ENCODE measurements at places on chromosomes 16 and 17.
A peak's percentile ranks its signal among the peaks of the same experiment; 100 is the strongest.

- DNase-seq: no peak
These were observed 197.6 kb downstream of the CDH13 start for GRCh38 chr16:82824408-82824807.

DNA sequence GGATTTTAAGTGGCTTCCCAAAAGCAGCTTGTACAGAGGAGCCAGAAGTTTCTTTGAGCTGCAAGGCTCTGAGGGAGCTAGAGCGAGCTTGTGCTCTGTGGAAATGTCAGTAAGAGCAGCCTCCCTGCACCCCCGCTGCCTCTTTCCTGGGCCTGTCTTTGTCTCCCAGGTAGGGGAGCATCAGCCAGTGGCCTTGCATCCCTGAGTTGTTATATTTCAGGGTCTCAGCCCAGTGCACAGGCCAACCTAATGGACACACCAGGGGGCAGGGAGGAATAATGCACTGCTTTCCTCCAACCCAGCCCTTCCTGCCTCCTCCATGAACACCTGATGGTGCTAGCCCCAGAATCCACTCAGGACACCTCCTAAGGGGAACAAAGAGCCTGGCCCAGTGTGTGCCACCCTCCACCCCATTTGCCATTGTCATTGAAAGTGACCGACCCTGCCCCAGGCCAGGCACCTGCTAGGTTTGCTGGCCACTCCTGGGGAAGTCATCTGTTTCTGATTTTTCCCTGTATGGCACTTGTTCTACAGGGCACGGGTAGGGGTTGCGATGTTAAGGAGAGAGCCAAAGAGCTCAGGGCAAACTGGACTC lies 6.3 kb downstream of the TPPP3 start:
- DNase-seq: no peak

- peak; percentile 64 for DNase-seq
These were observed 887 bp downstream of the ZBTB4 start for GRCh38 chr17:7478276-7479212.

- DNase-seq: peak; percentile 97
These were observed 67.8 kb downstream of the C16orf78 start for GRCh38 chr16:49441366-49441780.

DNA sequence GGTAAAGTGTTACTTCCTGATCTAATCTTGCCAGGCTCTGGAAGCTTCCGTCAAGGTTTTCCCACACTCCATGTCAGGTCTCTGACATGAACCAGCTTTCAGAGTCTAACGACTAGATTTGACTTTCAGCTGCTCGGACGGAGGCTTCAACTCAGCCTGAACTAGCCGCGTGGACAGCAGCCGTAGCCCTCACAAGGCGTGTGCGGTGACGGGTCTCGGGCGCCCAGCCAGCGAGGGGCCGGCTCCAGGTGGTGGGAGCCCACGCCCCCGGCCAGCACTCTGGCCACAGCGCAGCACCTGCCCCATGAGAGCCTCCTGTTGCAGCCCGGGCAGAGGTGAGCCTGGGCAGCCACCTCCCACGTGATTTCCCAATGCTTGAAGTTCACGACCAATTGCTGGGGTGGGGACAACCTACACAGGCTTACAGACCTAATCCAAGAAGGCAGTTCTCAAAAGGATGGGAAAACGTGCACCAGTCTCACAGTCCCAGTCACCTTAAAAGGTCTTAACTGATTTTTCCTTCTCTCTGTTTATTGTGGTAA lies 45.5 kb downstream of the TBC1D16 start:
- DNase-seq: no peak

DNA sequence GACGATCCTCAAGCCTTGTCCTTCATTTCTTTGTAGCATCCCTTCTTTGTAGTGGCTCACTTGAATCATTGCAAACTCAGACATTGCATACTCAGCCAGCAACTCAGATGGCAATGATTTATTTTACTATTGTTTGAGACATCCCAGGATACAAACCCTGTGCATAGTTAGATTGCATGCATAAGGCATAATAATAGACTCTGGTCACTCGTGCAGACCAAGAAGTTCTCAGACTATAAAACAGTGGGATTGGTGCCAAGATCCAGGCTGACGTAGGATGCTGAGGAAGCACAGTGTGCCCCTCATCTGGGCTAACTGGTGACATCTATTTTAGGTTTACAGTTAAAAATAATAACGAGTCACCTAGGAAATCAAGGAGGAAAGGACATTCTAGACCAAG lies 142.3 kb downstream of the PMP22 start:
- no peak for DNase-seq

GRCh38 chr17:69223809-69224208 lies 4.8 kb downstream of the ABCA10 start:
- no peak for DNase-seq

DNA sequence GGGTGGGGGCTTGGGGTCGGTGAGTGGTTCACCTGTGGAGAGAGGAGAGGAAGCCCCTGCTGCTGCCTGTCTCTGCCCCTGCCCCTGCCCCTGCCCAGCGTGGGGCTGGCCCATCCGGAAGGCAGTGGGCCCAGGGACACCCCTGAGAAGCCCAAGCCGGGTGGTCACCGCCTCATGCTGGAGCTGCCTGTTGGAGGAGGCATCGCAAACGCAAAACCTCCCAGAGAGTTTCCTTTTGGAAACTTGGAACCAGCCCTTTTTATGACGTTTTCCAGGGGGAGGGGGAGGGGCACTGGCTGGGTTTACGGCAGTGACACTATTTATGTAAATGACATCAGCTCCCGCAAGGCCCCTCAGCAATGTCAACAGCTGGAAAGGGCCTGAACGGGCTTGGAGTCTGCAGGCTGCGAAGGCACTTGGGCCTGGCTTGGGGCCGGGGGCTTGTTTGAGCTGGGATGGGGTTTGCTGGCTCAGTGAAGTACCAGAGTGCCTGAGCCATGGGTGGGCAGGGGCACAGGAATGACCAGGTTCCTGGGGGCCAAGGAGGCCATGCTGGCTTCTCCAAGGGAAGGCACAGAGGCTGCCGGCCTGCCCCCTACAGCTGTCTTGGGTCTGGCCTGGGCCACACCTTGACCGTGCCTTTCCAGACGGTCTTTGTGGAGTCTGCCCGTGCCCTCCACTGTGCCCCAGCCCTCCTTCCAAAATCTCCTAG lies 219.5 kb downstream of the NTN1 start:
- no peak for DNase-seq

- no peak for DNase-seq
These were observed 10.2 kb upstream of the ASIC2 start for GRCh38 chr17:33303254-33303653.

- DNase-seq: no peak
These were observed 23.0 kb downstream of the CES1 start for GRCh38 chr16:55809851-55810250.

- no peak for DNase-seq
These were observed 4.0 kb downstream of the CIAO2B start for GRCh38 chr16:66930189-66930588.

DNA sequence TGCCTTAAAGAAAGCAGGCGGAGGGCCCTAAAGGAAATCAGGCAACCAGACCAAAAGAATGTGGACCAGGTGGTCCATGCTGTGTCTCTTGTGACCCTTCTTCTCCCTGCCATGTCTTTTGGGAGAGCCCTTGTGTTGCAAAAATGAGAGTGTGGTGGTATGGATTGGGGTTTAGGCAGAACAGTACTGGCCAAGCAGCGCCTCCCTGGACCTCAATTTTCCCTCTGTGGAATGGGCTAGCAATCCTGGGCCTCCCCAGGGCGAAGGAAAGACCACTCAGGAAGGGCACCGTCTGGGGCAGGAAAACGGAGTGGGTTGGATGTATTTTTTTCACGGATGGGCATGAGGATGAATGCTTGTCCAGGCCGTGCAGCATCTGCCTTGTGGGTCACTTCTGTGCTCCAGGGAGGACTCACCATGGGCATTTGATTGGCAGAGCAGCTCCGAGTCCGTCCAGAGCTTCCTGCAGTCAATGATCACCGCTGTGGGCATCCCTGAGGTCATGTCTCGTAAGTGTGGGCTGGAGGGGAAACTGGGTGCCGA lies 7.6 kb upstream of the NLRC5 start:
- DNase-seq: no peak

- no peak for DNase-seq
These were observed 1.1 kb upstream of the HNF1B start for GRCh38 chr17:37745801-37746426.

GRCh38 chr16:73231944-73232554 lies 184.1 kb upstream of the ZFHX3 start:
- no peak for DNase-seq

DNA sequence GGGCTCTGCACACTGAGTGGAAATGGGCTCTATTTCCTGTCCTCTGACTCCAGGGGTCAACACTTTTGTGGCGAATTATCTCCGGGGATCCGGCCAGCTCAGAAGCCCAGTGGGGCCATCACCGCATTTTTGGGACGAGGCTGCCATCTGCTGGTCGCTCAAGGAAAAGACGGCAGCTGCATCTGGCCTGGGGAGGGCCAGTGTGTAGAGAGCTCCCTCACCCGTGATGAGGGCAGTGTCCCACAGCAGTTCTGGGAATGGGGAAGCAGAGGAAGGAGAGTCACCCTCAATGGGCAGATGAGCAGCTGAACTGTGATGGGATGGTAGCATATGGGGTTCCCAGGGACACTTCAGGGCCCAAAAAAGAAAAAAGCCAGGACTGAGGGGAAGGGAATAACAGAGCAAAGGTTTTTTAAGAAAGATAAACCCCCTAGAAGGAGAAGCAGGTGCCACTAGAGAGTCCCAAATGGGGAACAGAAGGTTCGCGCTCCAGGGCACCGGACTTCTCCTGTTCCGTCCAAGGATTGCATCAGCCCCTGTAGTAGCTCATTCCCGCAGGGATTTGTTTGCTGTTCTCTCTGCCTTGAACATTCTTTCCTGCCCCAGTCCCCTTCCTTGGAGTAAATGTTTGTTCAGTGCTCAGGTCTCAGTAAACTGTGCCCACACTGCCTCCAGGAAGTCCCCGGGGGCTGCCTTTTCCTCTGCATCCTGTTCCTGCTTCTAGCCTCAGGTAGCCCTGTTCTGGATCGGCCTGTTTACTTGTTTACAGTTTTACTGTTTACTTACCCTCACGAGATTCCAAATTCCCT lies 9.3 kb upstream of the ABCC12 start:
- DNase-seq: peak; percentile 57

DNA sequence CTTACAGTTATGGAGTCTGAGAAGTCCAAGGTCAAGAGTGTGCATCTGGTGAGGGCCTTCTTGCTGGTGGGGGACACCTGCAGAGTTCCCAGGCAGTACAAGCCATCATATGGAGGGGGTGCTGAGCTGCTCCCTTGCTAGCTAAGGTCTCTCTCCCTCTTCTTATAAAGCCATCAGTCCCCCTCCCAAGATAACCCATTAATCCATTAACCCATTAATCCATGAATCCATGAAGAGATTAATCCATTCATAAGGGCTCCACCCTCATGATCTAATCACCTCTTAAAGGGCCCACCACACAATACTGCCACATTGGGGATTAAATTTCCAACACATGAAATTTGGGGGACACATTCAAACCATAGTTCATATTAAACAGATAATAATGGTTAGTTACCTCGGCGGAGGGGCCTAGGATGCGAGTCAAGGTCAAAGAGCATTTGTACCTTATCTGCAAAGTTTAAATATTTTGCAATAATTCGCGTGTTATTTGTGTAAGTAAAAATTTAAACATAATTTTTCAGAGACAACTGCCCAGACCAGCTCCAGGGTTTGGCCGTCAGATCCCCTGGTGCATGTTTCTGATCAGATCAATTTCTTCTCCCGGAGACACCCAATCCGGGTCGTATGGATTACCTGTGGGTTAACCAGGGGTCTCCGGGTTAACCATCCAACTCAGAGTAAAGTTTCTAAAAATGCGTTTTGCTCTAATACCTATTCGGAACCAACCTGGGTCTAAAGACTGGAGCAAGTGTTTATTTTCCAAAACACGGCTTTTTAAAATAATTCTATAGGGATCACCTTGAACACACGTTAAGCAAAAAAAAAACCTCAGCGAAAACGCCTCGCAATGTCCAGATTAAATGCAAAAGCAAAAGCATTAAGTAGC lies 740 bp upstream of the POLR3E start:
- DNase-seq: no peak

DNA sequence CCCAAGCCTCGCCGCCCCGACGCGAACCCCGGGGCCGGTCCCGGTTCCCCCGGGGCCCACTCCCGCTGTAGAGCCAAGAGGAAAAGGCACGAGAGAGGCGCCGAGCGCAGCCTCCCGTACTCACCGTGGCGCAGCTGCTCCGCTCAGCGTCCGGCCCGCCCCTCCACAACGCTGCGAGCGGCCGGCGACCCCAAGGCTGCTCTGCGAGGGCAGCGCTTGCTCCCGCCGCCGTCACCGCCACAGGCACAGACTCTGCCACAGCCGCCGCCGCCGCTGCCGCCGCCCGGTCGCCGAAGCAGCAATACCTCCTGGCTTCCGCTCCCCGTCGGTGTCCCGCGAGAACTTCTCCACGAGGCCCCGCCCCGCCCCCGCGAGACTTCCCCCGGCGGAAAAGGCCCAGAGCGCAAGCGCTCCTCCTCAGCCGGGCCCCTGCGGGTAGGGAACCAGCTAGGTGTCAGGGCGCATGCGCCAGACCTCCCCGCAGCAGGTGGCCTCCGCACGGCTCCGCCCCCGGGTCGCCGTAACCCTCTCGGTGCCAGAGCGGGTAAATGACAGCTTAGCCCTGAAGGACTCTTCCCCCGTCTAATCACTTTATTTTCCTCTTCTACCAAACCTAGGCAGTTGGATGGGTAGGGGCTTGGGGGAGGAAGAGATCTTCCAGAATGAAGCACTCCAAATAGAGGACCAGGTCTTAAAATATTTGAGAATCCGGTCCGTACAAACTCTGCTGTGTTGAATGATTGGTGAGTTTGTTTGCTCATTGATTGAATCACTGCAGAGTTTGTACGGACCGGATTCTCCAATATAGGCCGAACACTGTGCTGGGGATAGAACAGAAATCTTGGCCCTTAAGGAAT lies at the start of gene GRB2:
Gene GRB2 (minus strand): TSS at position 314 of the 857 bp plus-strand sequence. CDS start 12,050 bp downstream, outside the sequence.
- DNase-seq: peak; percentile 100

DNA sequence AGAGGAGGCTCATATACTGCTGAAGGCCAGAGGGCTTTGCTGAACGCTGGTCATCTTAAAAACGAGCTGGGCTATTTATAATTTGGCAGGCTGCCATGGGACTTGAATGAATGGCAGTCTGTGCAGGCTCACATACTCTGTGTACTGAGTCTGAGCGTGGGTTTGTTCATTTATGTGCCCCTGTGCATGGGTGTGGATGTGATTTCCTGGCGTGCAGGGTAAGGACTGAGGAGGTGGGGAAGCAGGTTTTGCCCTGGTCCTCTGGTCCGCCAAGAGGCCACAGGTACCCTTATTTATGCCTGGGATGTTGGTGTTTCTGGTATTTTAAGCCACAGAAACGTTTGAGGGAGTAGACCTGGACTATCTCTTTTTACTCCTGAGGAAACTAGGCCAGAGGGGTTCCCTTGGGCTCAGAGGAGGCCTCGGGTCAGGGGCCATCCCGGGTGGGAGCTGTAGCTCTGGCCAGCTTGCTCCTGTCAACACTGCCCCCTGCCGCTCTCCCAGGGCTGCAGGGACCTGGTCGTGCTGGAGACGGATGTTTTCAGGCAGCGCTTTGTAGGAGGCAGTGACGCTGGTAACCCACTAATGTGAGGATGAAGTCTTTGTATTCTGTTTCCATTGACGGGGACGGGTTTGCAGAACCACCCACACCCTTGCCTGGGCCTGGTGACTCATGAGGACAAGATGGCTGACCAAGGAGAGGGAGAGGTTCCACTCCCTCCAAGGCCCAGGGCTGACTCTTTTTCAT lies 184.4 kb downstream of the MSI2 start:
- DNase-seq: peak; percentile 78
